ENCODE measurements at places on chromosomes 12 and 14.

DNA sequence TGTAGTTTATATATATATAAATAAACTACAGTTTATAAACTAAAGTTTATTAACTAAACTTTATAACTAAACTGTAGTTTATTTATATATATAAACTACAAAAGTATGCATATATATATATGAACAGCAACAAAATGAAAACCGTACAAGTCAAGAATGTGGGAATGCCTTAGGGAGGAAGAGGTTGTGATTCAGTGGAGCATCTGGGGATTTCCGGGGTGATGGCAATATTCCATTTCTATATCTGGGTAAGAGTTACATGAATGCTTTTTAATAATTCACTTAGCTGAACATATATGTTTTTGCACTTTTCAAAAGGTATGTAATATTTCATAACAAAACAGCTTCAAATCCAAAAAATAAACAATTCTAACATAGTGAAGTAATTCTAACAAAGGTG is 30.1 kb upstream of the CAND1 start:
- DNase-seq = no peak

DNA sequence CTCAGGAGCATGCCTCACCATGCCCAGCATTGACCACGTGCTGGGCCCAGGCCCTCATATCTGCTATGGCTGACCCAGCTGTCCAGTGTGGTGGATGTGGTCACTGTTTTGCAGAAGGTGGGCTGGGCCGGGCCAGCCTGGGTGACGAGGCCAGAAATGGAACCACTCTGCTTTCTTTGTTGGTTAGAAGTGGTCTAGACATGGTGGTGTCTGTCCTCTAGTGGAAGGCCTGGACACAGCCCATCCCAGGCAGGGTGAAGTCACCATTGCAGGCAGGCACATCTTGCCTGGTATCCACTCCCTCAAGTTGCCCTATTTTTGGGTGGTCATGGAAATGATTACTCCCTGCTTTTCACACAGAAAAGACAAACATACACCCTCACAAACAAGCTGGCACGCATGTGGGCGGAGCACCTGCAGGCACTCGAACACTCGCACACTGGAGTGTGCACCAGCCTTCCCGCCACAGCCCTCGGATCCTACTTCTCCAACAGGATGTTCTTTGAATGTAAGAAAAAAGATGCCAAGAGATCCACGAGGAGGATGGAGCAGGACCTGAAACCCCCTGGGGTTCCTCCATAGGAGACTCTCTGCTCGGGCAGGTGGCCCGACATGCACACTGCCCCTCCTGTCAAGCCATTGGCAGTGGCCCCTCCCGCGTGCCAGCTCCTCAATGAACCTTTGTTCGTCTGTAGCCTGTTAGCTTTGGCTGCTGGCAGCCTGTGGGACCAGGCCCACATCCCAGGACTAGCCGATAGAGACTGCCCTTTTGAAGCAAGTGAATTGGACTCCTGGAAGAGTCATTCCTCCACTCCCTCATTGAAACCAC is 38.4 kb downstream of the MLXIP start:
- no peak for DNase-seq

GRCh38 chr12:68403296-68403695 is 71.1 kb upstream of the MDM1 start:
- DNase-seq = no peak

DNA sequence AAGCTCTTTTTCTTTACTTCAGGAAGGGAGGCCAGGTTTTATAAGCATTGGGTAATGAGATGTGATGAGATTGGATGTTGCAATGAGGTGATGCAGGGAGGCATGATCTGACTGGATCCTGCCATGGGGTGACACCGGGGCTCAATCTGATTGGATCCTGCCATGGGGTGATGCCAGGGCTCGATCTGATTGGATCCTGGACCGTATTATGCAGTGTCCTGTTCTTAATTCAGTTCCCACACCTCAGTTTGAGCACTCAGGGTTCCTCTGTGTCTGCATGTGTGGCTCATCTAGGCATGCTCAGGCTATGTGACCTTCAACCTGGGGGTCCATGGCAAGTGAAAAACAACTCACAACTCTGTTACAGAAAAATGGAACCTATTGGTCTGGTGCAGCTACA is 166.4 kb downstream of the SLC15A4 start:
- no peak for DNase-seq

DNA sequence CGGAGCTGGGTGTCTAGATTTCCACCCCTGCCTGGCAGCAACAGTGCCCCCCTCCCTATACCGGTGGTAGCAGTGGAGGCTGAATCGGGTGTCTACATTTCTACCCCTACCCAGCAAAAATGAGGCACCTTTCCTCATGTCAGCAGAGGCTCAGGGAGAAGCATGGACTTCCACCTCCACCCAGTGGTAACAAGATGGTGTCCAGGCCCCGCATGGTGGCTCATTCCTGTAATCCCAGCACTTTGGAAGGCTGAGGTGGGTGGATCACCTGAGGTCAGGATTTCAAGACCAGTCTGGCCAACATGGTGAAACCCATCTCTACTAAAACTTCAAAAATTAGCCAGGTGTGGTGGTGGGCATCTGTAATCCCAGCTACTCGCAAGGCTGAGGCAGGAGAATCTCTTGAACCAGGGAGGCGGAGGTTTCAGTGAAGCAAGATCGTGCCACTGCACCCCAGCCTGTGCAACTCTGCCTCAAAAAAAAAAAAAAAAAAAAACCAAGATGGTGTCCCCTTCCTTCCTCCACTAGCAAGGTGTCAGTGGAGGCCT is 35.5 kb upstream of the OR5AU1 start:
- DNase-seq = no peak

DNA sequence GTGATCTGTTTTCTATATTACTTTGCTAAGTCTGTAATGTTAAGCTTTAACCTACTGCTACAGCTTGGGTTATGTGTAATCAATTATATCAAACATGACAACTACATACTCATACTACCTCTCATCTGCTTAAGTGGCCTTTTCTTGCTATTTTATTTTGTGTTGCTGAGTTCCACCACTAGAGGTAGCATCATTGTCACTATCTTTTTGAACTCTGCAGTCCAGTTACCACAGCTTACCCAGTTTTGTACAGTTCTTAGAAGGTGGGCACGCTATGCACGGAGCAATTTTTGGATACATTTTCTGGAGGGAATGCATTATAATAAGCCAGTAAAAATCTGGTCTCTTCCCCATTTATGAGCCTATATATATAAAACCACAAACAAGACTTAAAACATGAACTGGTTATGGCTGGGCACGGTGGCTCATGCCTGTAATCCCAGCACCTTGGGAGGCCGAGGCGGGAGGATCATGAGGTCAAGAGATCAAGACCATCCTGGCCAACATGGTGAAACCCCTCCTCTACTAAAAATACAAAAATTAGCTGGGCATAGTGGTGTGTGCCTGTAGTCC is 48.5 kb downstream of the SAV1 start:
- peak; percentile 3 for DNase-seq

DNA sequence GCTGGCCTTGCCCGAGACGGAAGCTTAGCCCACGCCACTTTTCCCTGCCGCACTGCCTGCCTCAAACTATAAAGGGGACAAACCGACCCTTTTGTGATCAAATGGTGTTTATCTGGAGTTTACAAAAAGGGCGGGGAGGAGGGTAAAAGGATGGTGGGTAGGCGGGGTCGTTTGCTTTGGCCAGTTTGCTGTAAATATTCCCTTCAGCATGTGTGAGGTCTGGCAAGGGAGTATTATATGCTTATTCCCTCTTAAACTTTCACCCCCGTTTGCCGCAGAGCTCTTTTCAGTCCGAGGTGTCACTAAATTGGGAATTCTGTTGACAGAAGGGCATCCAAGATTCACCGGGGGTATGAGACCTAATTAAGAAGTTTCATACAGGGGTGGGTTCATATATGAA is 3.8 kb upstream of the TBX3 start:
- DNase-seq = no peak
